ENCODE measurements at places on chromosomes 3 and 15.
A peak's percentile ranks its signal among the peaks of the same experiment; 100 is the strongest.

DNA sequence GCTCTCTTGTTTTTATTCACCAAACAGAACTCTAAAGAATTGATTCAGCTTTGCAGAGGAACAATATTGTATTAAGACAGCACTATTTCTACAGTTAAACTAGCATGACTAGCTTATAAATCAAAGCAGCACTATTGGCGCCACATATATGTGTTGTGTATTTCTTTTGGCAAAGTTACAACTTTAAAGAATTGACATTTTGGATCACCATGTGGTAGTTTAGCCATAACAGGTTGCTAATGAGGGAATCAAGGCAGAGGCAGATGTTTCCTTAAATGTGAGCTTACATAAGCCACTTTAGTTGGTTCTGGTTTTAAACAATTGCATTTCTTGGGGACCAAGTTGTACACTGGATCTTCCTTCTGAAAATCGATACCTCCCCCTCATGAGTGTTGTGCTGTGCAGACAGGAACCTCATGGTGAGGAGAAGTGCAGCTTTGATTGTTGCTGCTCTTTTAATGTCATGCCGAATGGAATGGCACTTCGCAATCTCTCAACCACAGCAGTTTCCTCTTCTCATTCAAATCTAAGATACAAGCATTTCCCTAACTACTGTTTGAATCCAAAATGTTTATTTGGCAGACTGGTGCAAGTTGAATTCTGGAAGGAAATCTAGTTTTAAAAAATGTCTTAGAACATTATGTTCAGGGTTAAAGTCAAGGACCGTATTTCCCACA is 151.2 kb downstream of the MYRIP start:
- no peak for DNase-seq

DNA sequence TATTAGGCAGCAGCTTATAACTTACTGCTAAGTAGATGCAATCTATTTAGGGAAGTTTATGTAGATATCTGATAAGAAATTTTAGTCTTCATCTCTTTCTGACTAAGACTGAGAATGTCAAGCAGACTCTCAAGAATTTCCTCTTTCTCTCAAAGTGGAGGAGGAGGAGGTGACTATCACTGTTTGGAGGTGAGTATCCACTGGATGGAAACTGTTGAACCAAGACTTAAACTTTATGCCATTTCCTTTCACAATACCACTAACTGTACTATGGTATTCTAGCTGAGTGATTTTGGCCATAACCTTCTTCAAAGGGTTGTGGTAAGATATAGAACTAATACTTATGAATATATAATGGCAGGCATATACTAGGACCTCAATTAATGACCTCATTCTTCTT is 64.6 kb downstream of the TPRG1 start:
- DNase-seq: peak; percentile 84

DNA sequence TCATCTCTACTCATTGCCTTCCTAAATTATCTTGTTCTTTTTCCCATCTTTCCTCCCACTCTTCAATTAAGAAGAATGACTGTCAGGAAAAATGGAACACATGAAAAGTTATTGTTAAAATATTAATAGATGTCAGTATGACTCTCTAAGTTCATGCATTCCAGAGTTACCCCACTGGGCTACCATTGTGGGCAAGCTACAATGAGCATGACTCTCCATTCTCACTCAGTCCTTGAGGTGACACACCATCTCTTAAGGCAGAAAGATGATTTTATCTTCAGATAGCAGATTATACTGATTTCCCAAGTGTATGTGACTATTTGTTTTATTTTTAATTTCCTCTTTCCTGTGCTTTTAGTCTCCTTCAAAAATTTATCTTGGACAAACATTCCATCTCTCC is 144.3 kb downstream of the ALCAM start:
- no peak for DNase-seq

GRCh38 chr3:99868311-99868646 is 50.6 kb downstream of the CMSS1 start:
- DNase-seq: no peak

- no peak for DNase-seq
Observed at GRCh38 chr3:157931517-157931916, 174.7 kb downstream of the SHOX2 start.

All from T-helper 2 cell (primary cell).